ENCODE measurements at places on chromosomes 11 and 22.
A peak's percentile ranks its signal among the peaks of the same experiment; 100 is the strongest.

- DNase-seq: peak; percentile 83
These were observed 37.3 kb upstream of the SLC22A12 start for GRCh38 chr11:64553554-64554201.

DNA sequence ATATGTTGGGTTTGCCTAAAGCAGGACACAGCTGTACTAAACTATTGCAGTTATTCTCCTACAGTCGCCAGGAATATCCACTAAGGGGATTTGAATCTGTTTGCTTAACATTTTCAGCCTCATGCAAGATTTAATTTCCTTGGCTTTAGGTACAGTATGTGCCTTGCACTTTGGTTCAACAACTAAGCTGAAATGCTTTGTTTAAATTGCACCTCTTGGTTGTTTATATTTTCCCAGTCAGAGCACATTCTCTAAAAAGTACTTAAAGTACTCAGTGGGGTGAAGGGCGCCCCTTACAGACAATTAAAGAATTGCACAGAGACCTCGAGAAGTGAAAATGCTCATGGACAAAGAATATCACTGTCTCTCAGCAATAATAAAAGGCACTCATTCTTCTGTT, 107.8 kb upstream of the MTNR1B start:
- no peak for DNase-seq

- no peak for DNase-seq
These were observed 9.7 kb downstream of the SMARCB1 start for GRCh38 chr22:23796461-23796860.

DNA sequence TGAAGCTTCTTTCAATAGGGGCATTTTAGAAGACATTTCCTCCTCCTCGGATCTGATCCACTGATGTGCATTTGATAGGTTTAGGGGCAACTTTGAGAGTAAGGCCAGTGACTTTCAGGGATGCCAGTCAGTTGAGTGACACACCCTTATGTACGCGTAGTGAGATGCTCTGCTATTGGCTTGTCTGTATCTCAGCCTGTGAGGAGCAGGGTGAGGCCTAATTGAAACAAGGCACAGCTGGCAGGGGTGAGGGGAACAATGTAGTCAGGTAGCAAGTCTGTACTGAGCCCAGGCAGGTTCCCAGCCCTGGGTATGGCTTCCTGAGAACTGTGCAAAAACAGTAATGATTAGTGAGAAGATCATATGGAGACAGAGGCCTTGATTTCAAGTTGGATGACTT, 61.5 kb downstream of the STIM1 start:
- no peak for DNase-seq

DNA sequence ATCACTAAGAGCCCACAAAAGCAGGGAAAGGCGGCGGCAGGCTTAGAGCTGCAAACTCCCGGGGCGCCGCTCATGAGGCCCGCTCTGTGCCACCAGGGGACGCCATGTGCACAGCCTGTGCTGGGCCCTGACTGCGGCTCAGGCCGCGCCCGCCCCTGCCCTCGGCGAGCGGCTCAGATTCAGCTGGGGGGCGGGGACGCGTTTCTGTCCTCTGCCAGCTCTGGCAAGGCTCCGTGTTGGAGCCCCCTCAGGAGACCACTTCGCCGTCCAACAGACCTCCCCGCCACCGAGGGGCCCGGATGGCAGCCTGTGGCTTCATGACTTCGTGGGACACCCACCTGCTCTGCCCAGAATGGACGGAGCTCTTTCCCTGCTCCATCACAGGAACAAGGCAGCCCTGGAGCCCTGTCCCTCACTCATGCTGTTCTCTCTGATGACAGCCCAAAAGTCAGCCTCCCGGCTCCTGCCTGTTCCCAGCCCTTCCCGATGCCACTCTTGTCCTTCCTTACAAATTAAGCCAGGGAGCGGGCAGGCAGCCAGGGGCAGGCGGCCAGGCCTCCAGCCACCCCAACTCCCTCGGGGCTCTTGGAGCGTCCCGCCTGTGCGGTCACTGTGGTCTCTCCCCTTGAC, 69.1 kb downstream of the NAT10 start:
- peak; percentile 96 for DNase-seq

GRCh38 chr22:48758881-48759875, 1068.5 kb downstream of the BRD1 start:
- DNase-seq: no peak

DNA sequence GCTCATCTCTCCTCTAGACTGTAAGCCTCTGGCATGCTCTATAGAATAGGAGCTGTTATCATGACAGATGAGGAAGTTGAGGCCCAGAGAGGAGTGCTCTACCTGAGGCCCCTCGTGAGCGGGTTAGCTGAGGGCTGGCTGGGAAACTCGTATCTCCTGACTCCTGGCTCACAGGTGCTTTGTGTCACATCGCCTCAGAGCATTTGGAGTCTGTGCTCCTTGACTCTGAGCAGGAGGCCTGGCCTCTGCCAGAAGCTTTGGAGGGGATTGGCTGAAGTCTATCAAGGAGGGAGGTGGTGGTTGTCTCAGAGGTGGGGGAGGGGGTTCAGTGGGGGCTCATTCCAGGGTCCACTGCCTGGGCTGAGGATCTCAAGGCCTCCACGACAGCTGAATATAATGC, 7.4 kb downstream of the KCNC1 start:
- no peak for DNase-seq

- DNase-seq: no peak
These were observed 161.9 kb upstream of the TTC12 start for GRCh38 chr11:113152500-113152899.

- DNase-seq: peak; percentile 58
These were observed 25.9 kb upstream of the HTATIP2 start for GRCh38 chr11:20337526-20338154.

DNA sequence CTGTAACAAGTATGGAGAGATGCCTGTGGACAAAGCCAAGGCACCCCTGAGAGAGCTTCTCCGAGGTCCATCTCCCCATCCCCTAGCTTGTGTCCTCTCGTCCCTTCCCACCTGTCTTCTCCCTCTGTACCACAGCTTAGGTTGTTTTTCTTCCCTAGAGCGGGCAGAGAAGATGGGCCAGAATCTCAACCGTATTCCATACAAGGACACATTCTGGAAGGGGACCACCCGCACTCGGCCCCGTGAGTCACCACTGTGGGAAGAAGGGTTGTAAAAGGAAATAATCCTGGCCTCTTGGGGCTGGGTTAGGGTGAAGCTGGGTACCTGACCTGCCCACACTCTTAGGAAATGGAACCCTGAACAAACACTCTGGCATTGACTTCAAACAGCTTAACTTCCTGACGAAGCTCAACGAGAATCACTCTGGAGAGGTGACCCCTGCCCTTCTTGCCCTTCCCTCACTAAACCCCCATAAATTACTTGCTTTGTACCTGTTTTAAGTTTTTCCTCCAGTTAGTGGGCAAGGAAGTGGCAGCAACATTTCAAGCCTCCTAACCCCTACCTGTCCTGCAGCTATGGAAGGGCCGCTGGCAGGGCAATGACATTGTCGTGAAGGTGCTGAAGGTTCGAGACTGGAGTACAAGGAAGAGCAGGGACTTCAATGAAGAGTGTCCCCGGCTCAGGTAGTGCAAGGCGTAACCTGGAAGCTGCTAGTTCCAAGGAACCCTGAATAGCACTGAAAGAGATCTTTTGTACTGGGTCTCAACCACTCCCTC, 3.1 kb downstream of the TAF10 start:
- no peak for DNase-seq

DNA sequence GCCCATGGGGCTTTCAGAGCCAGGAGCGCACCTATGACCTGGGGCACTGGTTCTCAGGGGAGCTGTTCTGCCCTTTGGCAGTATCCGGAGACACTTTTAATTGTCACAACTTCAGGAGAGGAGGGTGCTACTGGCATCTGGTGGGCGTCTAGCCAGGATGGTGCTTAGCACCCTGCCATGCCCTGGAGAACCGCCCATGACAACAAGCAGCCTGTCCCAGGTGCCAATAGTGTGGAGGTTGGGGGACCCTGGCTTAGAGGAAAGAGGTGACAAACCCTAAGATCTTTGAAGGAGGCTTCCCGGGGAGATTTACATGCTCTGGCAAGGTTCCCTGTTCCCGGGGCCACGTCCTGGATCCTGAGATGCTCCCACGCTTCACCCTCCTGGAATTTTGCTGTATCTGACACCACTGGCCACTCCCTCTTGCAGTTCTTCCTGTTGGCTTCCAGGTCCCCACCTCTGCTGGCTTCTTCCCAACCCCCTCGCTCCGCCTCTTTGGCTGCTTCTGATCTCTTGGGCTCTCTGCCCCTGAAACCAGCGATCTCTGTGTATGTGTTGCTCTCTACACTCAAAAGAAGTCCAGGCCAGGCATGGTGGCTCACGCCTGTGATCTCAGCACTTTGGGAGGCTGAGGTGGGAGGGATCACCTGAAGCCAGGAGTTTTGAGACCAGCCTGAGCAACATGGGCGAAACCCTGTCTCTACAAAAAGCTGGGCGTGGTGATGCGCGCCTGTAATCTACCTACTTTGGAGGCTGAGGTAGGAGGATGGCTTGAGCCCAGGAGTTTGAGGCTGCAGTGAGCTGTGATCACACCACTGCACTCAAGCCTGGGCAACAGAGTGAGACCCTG, 31.1 kb downstream of the FADS3 start:
- no peak for DNase-seq

DNA sequence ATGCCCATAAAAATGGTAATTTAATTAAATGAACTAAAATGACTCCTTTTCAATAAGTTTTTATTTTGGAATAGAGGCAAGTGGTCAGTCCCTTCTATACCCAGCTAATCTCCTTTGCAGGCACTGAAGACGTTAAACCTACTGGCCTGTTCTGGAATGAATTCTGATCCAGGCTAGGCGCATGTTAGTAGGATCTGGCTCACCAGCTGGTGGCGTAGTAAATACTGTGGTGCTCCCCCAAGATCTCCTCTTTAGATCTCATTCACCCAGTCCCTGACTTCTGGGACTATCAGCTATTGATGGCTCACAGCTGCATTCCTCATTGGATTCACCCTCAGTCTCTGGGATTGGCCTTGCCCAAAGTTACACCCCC, 173.7 kb upstream of the DDI1 start:
- peak; percentile 41 for DNase-seq

DNA sequence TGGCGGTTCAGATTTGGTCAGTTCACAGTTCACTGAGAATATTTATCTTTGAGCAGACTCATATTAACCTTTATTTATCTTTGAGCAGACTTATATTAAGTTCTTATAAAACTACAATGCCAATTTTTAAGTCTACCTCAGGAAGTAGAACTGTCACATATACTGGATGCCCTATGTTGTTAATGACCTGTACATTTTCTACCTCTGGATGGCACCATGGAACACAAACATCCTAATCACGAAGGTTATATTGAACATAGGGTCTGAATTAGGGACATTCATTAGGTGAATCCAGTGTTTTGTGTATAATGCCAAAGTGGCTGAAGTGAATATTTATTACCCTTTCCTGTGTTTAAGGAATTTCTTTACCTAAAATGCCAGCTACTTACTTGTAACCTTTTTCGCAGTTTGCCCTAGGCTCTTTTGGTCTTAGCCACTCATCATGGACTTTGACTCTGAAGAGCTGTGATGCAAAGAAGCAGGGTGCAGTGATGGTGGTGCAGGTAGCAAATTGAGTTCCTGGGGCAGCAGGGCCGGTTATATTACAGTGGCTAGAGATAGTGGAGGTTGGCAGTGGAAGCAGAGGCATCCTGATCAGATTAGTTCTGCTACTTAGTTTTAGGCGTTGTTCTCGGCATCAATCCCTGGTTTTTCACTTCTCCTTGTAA, 71.8 kb downstream of the STIM1 start:
- no peak for DNase-seq

DNA sequence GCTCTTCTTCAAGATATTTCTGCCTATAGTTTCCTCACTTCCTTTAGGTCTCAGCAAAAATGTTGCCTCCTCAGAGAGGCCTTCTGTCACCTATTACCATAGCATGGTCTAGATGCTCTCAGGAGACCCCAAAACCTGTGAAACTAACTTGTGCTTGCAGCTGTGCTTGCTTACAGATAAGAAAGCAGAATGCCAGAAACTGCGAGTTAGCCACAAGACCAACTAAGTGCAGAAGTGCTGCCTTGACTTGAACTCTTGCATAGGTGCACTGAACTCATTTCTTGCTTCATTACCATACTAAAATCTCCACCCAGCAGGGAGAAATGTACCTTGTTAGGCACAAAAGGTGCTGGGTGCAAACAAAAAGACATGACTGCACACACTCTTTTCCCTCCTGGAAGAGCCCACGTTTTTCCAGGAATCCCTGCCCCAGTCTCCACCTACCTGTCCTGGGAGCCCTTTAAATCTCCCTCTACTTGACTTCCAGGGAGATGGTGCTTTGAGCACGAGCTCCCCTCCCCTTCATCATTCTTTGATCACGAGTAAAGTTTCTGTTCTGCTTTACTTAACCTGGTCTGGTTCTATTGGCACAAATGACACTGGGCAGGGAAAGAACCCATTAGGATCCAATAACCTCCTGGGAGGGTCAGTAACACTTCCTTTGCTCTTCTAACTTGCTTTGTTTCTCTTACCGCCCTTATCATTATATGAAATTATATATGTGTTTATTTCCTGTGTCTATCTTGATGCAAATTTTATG, 137.7 kb upstream of the DDI1 start:
- no peak for DNase-seq

- no peak for DNase-seq
These were observed 114.9 kb downstream of the ARHGAP32 start for GRCh38 chr11:129077191-129077590.

GRCh38 chr11:61489833-61490721, 18.5 kb upstream of the LRRC10B start:
- peak; percentile 82 for DNase-seq

DNA sequence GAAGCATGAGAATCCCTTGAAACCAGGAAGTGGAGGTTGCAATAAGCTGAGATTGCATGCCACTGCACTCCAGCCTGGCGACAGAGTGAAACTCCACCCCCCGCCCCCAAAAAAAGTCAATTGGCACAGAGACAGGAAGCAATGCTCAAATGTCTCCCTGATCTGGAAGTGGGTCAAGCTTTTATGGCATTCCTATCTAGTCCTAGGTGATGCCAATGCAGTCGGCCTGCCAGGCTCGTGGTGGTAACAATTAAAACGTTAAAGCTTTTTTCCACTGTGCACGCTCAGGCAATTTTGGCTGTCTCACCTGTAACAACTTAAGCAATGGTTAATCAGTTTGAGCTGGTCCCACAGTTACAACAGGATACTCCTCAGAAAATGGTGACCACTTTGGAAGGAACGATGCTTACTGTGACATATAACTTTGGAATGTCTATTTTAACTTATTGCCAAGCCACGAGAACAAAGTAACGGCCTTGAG, 18.9 kb upstream of the PISD start:
- DNase-seq: no peak

GRCh38 chr11:105553025-105553424, 56.8 kb upstream of the GRIA4 start:
- no peak for DNase-seq

- no peak for DNase-seq
These were observed 9.4 kb downstream of the LRRC75B start for GRCh38 chr22:24583221-24584165.

DNA sequence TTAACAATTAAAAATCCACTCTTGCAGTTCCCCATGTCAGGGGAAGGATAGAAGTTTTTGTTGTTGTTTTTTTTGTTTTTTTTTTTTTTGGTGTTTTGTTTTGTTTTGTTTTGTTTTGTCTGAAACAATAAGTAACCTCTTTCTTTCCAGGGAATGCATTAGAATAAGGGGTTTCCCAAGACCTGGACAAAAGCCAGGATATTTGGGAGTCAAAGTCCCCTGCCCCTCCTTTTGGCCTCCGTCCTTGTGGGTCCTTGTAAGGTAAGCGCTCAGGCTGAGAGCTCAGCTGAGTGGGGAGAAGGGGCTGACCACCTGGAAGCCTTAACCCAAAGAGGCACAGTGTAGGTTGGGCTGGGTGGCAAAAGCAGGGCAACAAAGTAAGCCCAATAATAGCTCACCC, 515.4 kb downstream of the SOX6 start:
- DNase-seq: no peak
